ENCODE measurements at places on chromosomes 3 and 15.

- DNase-seq = no peak
Measured at GRCh38 chr15:73482166-73482565, 39.2 kb downstream of the REC114 start.

DNA sequence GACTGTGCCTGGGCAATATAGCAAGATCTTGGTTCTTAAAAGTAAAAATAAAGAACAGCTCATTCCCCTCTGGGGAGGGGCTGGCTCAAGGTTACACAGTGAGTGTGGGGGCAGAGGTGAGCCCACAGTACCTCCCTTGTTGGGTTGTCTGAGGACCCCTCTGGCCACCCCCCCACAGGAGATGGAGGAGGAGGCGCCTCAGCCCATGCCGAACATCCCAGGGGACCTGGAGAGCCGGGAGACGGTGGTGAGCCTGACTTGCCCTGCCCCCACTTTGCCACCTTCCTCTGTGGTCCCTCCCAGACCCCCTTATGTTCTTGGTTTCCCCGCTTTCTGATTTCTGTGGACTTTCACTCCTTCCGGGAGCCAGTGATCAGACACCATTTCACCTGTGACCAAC is 28.7 kb downstream of the NGRN start:
- DNase-seq = no peak

- DNase-seq = no peak
Measured at GRCh38 chr3:168615493-168616020, 519.8 kb upstream of the GOLIM4 start.

DNA sequence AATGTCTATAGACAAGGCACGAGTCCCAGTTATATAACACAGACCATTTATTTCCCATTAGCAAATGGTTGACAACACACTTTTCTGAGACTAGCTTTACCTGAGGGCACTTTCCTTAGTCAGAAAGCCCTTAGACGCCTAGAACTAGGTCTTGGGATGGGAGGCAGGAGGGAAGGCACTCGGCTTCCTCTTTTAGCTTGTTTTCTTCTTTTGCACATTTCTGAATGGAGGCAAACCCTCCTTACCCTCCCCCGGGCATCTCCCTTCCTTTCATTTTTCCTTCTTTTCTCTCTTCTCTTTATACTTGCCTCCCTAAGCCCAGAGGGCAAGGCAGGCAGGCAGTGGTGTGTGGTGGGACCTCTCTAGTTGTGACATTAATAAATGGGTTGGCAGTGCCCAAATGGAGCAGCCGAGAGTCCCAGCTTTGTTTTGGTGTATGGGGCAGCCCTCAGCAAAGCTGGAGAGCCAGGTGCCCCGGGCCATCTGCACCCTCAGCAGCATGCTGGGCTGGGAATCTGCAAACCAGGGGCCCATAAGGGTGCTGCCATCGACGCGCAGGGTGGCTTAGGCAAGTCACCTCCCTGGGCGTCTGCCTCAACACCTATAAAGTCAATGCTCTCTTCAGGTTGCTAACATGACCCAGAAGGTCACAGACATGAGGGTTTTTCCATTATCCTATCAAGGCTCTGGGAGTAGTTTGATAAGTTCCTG is 21.1 kb upstream of the BCL2L10 start:
- DNase-seq = no peak

GRCh38 chr3:189557824-189558223 is 73.4 kb upstream of the TP63 start:
- no peak for DNase-seq

GRCh38 chr15:69000725-69001503 is 13.6 kb upstream of the NOX5 start:
- DNase-seq = no peak

DNA sequence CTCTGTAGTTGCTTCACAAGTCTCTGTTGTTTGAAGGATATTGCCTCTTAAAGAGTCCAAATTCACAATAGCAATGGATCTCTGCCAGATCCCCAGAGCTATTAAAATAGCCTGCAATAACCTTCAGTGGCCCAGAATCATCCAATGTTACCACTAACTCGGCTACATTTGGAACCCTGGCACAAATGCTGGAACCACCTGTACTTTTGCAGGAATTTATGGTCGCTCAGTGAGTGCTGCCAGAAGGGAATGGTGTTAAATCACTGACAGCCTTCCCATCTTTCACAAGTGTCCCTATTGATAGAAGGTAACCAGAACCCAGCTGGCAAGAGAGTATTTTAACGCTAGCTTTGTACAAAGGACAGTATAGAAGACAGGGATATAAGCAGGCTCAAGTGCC is 298.8 kb upstream of the PLSCR5 start:
- peak; percentile 67 for DNase-seq

GRCh38 chr3:4665197-4665596 is 172.0 kb downstream of the ITPR1 start:
- no peak for DNase-seq

- no peak for DNase-seq
Measured at GRCh38 chr3:114308830-114309229, 15.0 kb downstream of the TIGIT start.

DNA sequence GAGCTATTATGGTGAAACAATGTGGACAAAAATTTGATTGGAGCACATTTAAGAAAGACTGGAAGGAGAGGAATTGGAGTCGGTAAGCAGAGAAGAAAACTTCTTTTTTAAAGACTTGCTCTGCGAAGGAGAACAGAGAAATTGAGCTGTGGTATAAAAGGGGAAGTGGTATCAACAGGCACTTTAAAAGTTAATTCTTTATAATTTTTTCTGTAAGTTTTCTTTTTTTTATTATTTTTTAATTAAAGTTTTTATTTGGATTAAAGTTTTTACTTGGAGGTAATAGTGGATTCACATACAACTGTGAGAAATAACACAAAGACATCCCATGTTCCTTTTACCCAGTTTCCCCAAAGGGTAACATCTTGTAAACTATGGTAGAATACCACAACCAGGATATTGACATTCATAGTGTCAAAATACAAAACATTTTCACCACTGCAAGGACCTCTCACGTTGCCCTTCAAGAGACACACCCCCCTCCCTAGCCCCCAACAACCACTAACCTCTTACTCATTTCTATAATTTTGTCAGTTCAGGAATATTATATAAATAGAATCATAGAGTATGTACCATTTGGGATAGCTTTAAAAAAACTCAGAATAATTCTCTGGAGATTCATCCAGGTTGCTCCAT is 33.8 kb upstream of the XIRP1 start:
- DNase-seq = no peak

- no peak for DNase-seq
Measured at GRCh38 chr3:60497902-60498301, 753.4 kb downstream of the FHIT start.

DNA sequence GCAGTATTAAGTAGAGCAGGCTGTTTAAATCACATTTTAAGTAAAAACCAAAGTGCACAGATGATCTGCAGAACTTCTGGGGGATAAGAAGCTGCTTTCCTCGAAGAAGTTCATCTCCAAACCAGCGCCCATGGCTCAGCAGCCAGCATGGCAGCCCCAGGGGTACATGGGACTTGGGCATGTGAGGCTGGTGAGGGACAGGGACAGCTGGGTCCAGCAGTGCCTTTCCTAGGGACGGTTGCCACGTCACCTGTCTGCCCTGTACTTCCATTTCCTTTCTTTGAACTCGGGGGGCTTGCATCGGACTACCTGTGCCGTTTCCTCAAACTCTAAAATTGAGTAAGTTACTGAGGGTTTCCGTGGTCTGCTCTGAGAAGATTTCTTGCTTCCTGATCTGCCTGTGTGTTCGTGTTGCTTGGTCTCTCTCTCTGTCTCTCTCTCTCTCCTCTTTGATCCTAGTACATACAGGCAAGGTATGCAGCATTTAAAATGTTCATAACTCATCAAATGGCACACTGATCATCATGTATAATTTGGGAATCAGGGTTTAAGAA is 67.6 kb downstream of the IGF1R start:
- DNase-seq = peak; percentile 37

GRCh38 chr3:4533489-4534443 is 40.6 kb downstream of the ITPR1 start:
- DNase-seq = no peak

DNA sequence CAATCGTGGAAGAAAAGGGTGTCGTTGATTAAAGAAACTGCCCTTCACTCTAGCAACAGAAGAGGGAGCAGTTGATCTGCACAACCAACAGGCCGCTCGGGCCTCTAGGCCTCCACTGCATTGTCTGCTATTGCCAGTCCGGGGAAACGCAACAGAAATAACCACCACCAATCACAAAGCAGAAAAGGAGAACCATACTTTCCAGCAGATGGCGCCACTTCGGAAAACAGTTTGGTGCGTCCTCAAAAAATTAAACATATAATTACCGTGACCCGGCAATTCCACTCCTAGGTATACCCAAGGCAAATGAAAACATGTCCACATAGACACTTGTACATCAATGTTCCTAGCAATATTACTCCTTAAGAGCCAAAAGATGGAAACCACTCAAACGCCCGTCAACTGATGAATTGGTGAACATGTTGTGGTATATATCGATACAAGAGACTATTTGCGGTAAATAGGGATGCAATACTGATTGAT is 154.1 kb downstream of the TJP1 start:
- no peak for DNase-seq

DNA sequence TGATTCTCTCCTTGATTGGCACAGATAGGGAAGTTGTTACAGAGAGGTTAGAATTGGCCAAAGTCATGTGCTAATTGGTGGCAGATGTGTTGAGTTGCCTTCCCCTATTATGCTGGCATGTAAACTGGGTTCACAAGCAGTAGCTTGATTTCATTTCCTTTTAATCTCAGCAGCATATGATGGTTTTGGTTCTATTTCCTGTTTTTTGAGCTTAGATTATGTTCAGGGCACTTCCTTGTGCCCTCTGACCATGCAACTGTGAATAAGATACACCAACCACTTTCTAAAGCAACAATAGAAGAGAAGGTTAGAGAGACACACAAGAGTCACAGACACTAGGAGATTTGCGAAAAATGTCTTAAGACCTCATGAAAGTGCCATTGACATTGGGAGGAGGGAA is 16.5 kb downstream of the HPS3 start:
- no peak for DNase-seq

DNA sequence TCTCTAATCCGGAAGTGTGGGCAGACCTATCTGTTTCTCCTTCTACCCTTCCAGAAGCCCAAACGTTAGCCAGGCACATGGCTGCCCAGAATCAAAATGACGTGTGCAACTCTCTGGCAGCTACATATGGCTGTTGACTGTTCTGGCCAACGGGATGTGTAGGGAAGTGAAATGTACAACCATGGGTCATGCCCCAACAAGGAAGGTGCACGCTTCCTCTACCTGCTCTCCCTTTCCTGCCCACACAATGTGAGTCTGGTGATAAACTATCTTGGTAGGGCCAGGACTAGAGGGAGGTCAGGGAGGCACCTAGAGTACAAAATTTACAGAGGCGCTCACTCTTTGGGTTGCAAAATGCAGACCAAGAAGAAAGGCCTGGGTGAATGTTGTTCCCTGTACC is 495.9 kb upstream of the PROK2 start:
- no peak for DNase-seq

DNA sequence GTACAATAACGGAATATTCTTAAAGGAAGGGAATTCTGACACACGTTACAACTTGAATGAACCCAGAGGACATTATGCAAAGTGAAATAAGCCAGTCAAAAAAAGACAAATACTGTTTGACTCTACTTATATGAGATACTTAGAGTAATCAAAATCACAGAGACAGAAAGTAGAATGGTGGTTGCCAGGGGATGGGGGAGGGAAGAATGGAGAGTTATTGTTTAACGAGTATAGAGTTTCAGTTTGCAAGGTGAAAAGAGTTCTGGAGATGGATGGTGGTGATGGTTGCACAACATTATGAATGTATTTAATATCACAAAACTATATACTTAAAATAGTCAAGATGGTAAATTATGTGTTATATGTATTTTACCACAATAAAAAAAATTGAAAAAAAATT is 112.9 kb upstream of the ARHGEF3 start:
- no peak for DNase-seq

- DNase-seq = no peak
Measured at GRCh38 chr3:20846832-20847231, 660.8 kb upstream of the SGO1 start.

DNA sequence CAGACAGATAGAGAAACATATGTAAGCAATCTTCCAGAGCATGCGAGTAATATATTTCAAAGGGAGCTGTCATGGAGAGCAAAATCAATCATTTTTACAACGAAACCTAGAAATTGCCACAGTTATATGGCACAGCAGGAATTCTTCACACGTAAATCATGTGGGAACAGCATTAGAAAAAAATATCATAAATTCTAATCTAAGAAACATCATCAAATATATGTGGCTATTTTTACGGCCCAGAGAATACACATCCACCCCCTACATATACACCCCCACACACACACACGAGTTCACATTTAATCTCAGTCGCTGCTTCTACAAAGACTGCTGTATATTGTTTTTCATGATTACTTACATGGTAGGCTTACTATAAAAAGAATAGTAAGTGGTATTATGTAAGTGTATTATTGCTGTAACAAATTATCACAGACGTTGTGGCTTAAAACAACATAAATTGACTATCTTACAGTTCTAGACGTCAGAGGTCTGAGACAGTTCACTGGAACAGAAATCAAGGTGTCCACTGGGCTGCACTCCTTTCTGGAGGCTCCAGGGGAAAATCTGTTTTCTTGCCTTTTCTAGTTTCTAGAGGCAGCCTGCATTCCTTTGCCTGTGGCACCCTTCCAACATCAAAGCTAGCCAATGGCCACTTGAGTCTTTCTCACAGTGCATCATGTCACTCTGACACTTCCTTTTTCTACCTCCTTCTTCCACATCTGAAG is 363.3 kb downstream of the ULK4 start:
- DNase-seq = no peak

DNA sequence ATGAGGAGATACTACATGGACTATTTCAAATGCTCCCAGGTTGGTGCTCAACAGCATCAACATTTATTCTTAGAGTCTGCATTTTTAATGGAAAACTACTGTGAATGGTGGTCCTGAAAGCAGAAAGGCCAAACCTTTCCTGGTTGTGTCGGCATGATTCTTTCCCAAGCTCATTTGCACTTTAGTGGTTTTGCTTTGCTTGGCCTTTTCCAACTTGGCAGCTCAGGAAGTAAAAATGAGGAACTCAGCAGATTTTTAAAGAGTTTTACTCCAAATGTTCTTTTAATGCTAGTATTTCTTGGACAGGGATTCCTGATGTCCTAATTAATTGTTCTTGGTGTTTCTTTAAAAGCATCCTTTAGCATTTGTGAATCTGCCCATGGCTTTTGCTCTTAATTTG is 197.4 kb downstream of the SLC9A9 start:
- no peak for DNase-seq

DNA sequence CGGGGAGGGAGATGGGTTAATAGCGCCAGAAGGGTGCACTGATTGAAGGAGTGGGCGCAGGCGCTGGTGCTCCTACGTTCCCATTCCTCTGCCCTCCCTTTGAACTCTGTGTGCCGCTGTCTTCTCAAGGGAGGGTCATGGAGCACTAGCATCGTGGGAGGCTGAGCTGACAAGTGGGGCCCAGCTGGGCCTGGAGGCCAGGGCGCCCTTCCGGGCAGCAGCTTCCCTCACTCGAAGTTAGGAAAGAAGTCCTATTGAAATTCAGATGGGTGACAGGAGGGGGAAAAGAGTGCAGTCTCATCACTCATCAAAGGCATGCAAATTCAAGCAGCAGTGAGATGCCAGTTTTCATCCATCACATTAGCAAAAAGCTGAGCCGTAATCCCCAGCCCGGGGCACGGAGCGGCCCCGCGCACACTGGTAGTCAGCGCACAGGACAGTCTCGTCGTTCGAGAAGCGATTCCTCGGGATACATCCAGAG is 128.2 kb downstream of the LRRK1 start:
- no peak for DNase-seq

- no peak for DNase-seq
Measured at GRCh38 chr15:85718981-85719380, 75.7 kb downstream of the KLHL25 start.

GRCh38 chr3:41708176-41708575 is 253.7 kb downstream of the ULK4 start:
- no peak for DNase-seq
